ENCODE measurements at places on chromosomes 4 and X.

DNA sequence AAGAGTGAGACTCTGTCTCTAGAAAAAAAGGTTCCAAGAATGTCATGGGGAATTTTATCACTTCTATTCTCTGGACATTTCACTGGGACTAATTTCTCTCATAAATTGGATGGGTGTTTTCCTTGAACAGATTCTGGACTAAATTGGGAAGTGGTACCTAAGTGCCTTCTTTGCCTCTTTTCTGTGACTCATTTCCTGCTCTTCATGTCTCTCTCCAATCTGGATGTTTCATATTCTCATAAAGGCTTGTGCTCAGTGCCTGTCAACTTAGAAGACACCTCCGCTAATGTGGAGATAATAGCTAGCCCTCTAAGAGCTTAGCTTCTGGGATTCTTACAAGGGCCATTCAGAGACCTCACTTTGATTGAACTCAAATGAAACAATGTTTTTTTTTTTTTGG lies 38.0 kb upstream of the IGFBP7 start:
- no peak for DNase-seq

GRCh38 chrX:132094164-132094563 lies 33.7 kb downstream of the FRMD7 start:
- DNase-seq = no peak

DNA sequence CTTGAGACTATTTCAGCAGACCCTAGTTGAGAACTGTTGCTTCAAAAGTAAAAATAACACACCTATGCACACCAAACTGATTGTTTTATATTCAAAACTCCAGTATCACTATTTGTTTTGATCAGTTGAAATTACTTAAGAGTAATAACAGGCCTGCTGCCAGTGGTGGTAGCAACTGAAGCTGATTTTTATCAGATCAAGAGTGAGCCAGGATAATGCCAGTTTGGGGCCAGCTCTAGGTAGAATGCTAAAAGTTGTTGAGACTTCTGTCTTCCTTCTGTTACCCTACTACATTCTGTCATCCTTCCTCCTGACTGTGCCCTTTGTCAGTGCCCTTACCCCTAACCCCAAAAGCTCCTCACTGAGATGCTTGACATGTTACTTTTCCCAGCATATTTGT lies 228.7 kb upstream of the SPRY1 start:
- DNase-seq = no peak

DNA sequence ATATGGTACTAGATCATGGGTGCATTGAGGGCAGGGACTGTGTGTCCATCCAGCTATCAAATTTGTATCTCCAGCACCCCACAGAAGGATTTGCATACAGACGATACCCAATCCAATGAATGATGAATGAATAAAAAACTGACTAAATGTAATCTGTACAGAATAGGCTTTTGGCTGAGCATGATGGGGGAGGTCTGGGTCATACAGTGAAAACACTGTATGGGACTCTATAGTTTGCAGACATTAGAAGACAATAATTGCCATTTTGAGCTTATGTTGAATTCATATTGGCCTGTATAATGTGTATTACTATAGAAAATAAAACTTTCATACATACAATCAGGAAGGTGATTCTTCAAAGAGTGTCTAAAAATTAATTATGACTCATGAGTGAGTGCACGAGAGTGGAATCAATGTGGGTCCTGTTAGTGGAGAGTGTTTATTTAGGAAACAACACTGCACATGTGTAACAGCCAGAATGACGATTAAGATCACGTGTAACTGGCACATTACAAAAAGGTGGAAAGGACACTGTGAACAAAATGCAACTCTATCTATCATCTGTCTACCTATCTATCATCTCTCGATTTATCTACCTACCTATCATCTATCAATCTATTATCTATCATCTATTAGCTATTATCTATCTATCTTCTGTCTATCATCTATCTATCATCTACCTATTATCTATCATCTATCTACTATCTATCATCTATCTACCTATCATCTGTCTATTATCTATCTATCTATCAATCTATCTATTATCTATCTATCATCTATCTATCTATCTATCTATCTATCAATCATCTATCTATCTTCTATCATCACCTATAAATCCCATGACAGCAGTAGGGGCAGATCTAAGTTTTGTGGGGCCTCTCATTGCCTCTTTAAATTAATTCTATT lies 201.3 kb downstream of the PTTG2 start:
- DNase-seq = no peak

DNA sequence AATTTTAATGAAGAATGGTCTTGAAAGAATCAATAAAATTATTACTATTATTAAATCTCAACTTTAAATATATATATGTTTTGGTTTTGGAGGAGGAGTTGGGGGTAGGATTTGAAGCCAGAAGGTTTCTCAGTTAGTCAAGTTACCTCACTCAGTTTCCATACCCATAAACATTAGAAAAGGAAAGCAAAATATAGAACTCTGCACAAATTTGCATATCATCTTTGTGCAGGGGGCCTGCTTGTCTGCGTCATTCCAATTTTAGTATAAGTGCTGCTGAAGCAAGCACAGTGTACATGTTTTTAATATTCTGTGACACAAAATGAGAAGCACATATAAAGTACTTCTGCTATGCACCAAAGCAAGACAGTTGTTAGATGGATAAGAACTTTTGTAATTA lies 47.5 kb upstream of the SCRG1 start:
- no peak for DNase-seq

DNA sequence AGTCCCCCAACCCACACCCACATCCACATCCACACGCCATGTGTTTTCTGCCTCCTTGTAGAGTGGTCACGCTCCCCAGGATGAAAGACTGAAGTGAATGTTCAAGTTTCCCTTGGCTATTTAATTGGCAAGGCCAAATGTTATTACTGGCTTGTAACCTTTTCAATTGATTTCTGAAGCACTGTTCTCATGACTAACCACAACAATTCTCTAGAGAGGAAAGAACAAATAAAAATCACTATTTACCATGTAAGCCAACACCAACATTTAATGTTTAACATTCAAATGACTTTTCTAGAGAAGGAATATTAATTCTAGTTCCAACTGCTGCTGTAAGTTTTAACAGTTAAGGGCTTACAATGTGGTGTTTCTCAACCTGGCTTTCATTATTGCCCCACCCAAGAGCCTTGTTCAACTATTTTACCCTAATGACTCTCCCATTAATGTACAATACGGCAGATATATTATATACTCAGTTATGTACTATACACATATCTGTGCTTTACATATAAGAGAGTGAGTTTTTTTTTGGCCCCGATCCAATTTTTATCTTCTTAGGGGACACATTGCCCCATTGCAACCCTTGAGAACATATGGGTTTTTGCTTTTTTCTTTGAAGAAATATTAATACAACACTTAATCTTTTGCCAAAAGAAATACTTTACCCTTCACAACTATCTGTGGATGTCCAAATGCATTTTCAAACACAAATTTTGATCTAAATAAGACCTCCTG lies 46.5 kb downstream of the RELL1 start:
- DNase-seq = no peak
